Transverse colon (tissue), 4 donors: ENCODE measurements at places on chromosomes 11 and 22.
A peak's percentile ranks its signal among the peaks of the same experiment; 100 is the strongest.

DNA sequence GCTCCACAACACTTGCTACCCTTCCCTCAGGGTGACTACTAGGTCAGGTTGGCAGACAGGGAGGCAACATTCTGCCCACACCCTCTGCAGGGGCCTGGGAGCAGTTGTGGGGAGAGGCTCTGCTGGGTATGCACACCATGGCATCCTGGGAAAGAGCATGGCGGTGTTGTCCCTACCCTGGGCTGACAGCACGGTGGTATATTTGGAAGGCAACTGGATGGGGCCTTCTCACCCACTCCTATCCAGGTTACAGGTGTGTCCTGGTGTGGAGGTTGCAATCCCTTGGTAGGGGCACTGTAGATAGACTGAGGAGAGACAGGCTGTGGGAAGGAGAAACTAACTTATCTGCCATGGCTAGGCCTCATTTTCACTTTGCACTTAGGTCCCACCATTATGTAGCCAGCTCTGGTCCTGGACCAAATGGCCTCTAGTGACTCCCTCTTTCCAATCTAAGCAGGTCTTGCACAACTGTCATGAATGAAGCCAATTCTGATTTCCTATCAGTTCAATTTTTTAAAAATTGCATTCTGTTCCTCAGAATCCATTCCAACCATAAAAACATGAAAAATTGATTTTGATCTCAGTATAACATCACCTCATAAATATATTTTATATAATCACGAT is 54.0 kb upstream of the CD44 start:
- no peak for DNase-seq

DNA sequence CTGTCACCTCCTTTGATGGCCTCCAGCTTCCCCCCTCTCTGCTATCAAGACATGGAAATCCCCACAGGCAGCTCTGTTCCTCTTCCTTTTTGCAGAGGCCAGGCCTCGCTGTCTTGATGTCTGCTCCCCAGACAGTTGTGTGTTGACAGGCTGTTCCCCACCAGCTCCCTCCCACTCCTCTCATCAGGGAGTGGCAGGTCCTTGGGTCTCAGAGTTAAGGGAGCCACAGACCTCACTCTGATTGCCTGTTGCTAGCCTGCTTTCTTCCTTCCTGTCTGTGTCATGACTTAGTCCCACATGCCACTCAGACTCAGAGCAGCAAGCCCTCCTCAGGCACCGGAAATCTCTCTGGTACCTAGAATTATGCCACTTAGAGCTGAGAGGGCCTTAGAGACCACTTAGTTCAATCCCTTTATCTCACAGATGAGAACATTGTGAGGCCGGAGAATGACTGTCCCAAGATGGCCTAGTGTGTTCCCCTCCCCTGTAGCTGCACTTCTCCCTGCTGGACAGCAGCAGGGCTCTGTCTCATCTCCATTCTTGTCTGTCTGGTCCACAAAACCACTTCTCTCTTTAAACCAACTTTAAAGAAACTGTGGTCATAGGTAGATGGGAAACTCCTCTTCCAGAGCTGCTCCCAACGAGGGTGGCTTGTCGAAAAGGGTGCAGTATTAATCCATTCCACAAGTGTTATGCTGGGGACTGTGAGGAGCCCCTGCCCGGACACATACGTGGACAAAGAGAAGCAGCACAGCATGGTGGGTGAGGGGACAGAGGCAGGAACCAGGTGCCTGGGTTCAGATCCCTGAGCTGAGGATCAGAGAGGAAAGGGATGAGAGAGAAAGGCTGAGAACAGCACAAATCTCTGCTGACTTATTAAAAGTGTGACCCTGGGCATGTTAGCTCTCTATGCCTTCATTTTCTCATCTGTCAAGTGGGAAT is 4.2 kb downstream of the AMPD3 start:
- DNase-seq: no peak

GRCh38 chr11:123546515-123546914 is 107.9 kb downstream of the SCN3B start:
- no peak for DNase-seq

DNA sequence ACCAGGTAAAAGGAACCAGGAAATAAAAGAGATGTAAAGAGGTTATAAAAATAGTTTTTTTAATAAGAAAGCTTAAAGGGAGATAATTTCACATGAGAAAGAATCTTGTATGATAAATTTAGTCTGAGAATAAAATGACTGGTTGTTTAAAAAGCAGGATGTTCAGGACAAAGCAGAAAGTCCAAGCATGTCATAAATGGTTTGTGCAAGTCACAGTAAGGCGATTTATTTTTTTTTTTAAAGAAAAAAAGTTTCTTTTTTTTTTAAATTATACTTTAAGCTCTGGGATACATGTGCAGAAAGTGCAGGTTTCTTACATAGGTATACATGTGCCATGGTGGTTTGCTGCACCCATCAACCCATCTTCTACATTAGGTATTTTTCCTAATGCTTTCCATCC is 30.8 kb downstream of the GLYATL2 start:
- DNase-seq: no peak

DNA sequence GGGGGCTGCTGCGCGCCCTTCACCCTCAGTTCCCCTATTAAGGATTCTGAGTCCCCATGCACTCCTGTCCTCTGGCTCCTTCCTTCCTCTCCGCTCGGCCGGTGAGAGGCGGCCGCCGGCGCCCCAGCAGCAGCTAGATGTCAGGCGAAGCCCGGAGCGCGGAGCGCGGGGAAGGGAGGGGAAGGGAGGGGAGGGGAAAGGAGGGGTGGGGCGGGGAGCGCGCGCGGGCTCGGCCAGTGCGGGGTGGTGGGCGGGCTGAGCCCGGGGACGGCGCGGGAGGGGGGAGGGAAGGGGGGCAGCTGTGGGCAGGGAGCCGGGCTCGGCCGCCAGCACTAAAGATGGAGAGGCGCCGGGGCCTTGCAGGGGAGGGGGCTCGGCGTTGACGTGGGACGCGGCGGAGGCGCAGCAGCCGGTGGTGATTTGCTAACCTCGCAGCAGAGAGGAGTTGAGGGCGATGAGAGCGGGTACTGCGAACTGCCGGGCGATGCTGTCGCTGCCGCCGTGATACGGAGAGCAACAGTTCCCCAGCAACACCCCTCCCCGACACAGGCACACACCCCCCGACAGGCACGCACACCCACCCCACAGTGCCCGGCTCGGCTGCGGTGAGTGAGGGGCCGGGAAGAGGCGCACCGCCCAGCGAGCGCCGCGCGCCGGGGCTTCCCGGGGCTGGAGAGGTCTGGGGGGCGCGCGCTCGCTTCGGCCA is at the start of gene ZBTB16:
Gene ZBTB16, plus strand, starts transcription at position 434 of the 706 bp plus-strand sequence. CDS start 3,590 bp downstream, outside the sequence.
- peak; percentile 88 for DNase-seq

DNA sequence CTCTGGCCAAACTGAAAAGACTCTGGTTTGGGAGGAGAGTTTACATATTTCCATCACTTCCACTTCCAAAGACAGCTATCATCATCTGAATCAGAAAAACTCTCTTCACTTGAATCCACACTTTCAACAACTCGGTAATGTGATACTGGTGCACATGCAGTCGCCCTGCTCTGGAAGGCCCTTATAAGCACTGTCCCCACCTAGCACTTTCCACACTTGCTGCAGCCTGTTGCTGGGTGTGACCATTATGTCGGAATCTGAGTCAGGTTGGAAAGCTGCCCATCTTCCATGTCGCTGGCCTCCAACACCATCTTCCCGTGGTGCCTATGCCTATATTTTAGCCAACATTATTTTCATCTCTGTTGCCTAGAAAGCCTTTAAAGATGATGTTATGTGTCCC is 1.1 kb upstream of the OR10A5 start:
- DNase-seq: no peak

DNA sequence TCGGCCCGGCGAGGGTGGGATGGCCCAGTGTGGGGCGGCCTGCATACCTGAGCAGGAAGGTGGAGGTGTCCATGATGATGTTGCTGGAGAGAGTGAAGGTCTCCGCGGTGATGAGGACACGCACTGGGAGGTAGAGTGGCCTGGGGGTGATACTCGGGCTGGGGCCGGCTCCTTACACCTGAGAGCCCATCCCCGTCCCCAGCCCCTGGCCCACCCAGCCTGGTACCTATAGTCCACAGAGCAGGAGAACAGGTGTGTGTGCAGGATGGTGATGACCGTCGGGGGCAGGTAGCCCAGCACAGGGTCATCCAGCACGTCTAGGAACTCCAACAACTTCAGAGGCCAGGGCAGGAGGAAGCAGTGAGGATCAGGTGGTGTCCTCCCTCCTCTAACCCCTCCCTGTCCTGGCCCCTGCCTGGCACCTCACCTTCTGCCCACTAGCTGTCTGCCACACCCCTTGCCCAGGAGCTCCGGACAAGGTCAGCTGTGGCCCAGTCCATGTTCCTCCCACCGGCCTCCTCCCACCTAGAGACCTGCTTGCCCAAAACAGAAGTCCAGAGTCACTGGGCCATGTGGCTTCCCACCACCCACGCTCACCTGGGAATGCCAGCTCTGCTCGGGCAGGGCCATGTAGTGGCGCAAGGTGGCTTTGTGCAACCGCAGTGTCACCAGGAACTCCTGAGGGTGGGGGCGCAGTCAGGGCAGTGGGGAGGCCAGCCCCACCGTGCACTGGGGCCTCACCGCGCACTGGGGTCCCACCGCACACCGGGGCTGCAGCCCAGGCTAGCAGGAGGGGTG is 11.3 kb downstream of the ATG2A start:
- DNase-seq: no peak

DNA sequence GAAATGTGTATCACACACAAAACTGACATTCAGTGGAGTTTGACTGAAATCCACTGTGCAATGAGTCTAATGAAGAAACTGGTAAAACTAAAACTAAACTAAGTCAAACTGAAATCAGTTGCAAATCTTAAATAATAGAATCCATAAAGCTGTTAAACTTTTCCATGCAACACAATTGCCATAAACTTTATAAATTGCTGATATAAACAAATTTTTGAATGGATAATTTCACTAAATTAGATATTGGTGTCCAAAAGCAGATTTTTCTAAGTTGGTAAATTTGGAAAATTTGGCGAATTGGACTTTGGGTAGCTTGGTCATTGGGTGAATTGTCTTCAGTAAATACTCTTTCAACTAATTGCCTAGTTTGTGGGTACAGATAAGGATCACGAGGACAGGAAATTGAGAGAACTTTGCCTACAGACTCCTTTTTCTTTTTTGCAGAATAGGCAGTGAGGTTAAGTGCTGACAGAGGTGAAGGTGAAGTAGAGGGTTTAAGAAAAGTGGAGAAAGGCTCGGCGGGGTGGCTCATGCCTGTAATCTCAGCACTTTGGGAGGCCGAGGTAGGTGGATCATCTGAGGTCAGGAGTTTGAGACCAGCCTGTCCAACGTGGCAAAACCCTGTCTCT is 12.8 kb downstream of the MRPL17 start:
- DNase-seq: no peak

DNA sequence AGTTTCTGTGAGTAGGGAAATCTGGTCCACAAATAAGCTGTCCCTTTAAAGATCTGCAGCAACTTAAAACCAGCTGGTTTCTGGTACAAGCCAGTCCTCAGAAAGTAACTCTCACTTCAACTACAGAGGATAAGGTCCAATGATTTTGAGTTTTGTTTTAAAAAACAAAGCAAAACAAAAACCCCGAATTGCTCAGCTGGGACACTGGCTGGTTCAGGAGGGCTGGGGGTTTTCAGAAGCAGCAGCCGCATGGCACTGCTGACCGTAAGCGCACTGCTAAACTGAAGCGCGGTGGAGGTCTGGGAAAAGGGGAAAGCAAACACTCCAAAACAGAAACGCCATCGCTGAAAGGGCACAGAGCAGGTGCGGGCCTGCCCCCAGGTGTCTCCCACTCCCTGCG is 59.7 kb downstream of the MICAL3 start:
- DNase-seq: no peak

GRCh38 chr11:606245-606644 is 9.5 kb downstream of the IRF7 start:
- no peak for DNase-seq

GRCh38 chr11:93817426-93818348 is 32.7 kb downstream of the VSTM5 start:
- DNase-seq: no peak

DNA sequence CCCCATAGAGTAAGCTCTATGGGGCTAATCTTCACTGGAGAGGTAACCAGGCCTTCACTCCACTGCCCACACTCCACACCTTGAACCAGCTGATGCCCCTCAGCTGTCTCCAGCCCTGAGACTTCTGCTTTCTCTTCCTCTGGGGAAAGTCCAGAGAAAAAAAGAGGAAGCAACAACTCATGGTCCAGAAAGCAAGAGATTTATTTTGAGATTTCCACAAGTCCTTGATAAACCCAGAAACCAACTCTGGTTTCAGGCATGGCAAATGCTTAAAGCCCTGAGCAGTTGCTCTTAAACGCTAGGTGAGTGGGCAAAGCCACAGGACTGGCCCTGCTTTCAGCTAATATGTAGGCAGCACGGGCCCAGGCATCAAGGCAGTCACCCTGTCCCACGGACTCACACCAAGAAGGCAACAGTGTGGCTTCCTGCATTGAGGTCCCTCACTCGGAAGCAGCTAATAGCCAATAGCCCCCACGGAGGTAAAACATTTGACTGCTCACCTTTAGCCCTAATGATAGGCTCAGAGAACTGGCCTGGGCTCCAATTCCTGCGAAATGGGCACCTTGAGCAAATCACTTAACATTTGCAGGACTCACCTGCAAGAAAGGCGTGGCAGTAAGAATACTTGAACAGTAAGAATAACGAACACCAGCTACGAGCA is 4.3 kb downstream of the CYB561A3 start:
- no peak for DNase-seq

GRCh38 chr11:48110509-48110766 is 106.2 kb upstream of the OR4B1 start:
- no peak for DNase-seq

GRCh38 chr11:2834503-2835273 is 50.9 kb downstream of the CDKN1C start:
- DNase-seq: no peak

- DNase-seq: no peak
Measured at GRCh38 chr22:50437511-50438304, 37.1 kb downstream of the SBF1 start.

GRCh38 chr11:63612181-63612580 is 2.1 kb downstream of the PLAAT3 start:
- no peak for DNase-seq

GRCh38 chr11:124762105-124762623 is at the start of gene ESAM:
ESAM (minus strand) TSS chr11:124762290; CDS start chr11:124762154, 136 bp downstream.
- DNase-seq: peak; percentile 84

DNA sequence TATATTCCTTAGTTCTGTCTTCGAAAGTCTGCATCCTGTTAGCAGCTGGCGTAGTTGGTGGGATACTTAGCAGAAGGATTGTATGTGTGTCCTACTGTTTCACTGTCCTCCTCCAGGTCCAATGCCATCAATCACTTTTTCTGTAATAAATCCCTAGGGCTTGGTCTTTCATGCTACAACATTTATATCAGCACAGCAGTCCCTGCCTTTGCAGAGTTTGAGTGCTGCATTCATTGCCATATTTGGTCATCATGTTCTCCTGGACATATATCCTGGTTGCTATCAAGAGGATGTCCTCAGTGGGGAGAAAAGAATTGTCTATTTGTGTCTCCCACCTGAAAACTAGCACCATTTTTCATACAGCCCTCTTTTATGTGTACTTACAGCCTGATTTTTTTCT is 67.0 kb downstream of the OR5AK2 start:
- DNase-seq: no peak

DNA sequence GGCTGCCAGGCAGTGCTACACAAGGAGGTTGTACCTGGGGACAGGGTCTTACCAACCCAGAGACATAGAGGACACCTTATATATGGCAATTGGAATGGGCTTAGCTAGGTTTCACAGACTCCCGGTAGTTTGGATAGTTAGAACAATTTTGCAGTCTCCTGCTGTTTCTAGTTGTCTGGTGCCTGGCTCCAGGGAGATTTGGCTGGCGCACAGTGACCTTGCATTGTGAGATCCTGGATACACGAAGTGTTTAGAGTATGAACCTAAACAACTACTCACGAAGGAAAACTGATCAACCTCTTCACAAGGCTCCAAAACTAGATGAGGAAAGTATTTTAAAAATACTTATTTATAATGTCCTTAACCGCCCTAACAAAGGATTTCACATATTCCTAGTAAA is 614.7 kb downstream of the FAM181B start:
- no peak for DNase-seq
